SJSA1 (cell line): ENCODE measurements at places on chromosomes 5 and 9.

DNA sequence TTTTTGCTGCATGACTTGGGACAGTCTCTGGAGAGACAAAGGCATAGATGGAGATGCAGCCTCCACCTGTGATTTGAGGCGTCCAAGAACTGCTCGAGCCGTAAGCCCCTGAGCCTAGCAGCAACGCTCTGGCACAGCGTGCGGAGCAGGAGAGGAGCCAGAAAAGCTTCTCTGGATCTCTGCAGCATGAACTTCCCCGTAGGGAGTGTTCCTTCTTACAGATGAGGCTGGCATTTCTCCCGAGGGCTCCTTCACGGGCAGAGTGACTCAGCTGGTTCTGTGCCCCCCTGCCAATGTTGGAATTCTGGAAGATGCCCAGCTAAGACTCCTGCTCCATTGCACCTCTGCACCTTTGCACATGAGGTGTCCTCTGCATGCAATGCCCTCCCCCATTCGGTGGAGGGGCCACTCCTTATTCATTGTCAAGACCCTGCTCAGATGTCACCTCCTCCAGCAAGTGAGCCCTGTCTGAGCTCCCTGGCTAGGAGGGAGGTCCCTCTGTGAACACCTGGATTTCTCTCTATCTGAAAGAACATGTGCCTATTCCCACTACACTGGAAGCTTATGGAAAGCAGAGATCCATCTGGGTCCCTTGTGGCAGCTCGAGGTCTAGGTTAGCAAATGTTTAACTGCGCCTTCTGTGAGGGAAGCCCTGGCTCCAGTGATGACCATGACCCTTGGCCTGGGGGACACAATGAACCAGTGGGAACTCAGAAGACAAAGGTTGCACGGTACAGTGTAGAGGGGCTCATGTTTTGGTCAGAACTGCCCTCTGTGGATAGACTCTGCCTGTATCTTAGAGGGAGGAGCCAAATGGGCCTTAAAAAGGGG lies 39.6 kb downstream of the SH3PXD2B start:
- no peak for DNase-seq

- DNase-seq = no peak
These were observed 96.7 kb downstream of the SNCAIP start for GRCh38 chr5:122408592-122409224.

- DNase-seq = no peak
These were observed 591.1 kb downstream of the SEMA5A start for GRCh38 chr5:8954801-8955200.

GRCh38 chr9:126495411-126496180 lies 118.1 kb upstream of the LMX1B start:
- DNase-seq = no peak

DNA sequence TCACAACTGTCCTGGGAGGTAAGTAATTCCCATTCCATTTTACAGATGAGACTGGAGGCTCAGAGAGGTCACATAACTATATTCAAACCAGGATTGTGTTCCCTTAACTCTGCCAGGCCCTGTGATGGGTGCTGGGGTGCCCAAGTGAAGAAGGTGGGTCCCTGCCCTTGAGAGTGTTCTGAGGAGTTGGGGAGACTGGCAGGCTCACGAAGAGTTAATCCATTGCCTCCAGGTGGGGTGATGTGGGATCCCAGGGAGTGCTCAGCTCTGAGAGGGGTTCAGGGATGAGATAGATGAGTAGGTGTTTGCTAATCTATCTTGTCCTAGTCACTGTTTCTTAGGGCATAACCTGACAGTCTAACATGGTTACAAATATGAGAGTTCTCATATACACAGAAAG lies 36.7 kb downstream of the GSN start:
- DNase-seq = no peak

DNA sequence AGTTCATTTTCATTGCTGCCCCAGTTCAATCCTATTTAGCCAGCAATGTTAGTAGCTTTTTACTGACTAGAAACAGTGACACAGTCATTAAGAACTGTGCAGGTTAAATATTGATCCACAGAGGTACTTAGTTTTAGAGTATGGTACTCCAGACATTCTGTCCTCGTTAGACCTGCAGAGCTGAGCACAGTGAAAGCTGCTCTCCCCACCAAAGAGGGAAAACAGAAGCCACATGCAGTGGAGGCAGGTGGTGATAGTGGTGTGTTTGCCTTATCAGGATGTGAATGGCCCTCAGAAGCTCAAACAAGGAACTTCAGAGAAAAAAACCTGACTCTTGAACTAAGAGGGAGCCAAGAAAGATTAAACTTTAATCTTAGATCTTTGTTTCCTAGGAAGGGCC lies 75.5 kb downstream of the UNC13B start:
- no peak for DNase-seq

DNA sequence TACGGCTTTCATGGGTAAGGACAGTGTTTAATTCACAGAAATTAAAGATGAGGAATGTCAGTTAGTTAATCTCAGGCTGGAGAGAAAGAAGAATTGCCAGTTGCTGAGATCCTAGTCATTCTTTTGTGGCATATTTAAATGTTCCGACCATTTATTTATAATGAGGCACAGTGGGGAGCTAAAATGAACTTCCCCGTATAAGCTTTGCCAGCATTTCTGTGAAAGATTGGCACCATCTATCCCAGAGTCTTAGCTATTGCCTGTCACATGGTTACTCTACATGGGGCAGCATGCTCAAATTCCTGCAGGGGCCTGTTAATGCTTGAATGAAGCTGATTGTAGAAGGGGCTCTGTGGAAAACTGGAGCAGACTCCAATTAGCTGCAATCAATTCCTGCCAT lies 314.1 kb downstream of the PRELID2 start:
- DNase-seq = no peak

DNA sequence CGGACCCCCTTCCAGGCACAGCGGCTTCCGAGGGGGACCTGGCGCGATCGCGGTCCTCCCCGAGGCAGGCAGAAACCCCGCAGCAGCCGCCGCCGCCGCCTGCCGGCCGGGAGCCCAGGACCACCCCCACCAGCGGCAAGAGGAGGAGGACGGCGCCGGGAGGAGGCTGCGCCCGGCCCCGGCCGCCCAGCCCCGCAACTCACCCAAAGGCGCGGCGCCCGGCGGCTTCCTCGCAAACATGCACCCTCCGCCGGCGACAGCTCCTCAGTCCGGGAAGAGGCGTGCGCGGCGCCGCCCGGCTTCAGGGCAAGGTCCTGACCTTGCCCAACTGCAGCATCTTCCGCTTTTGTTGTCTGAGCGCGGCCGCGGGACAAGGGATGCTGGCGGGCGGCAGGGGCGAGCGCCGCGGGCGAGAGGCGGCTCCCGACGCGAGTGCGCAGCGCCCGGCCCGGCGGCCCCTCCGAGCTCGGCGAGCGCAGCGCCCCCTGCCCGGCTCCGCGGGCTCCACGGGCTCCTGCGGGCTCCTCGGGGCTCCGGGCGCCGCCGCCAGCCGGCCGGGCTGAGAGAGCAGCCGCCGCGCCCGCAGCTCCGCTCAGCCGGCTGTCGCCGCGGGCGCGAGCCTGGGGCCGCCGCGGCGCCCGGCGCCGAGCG lies 507 bp downstream of the CTNND2 start:
- DNase-seq = no peak

GRCh38 chr5:5419291-5420210 lies 2.9 kb upstream of the ICE1 start:
- no peak for DNase-seq

GRCh38 chr5:111004291-111004690 lies 67.2 kb upstream of the TSLP start:
- DNase-seq = no peak

GRCh38 chr5:83294246-83294645 lies 177.3 kb upstream of the VCAN start:
- DNase-seq = no peak

DNA sequence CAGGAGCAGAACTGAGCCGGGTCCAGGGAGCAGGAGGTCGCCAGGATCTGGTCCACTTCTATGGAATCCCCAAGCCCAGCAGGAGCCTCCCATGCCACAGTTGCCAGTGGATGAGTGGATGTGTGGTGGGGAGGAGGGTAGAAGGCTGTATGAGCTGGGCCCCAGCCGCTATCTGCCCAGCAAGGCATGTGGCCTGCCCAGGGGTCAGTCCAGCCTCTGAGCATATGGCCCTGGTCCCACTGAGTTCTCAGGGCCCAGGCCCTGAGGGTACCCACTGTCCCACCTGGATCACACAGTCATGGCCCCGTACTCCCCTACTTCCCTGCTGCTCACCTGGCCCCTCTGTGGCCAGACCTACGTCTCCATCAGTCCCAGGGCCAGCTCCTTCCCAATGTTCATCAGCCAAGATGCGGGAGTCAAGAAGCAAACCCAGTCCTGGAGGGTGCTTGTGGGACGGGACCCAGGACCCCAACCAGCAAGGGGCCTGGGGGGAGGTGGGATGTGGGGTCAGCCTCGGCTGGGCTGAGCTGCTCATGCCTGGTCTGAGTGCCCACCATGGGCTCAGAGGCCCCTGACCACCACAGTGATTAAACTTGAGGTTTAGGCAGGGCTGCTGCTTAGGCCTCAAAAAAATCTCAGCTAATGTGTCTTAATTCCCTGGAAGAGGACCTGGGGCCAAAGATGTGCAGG lies 152.7 kb downstream of the COL23A1 start:
- peak; percentile 30 for DNase-seq

- no peak for DNase-seq
These were observed 86.1 kb upstream of the CEP78 start for GRCh38 chr9:78149702-78150291.

GRCh38 chr5:117207088-117207668 lies 632.6 kb upstream of the SEMA6A start:
- DNase-seq = no peak
